ENCODE measurements at places on chromosomes 2 and 18. TPM values are rescaled to one million over a fixed set of nuclear protein-coding genes. Genes with fewer than 3 reads are reported as not detected.

GRCh38 chr2:181683518-181684453, 3.5 kb upstream of the NEUROD1 start:
- no peak overlapping the region for H3K27ac ChIP-seq
- peaks cover 40% of the 10 kb centered on the region for H3K4me1 ChIP-seq
- peaks cover 65% of the 10 kb centered on the region for H3K27me3 ChIP-seq

Gene GPR45
- total RNA-seq, result not detected

DNA sequence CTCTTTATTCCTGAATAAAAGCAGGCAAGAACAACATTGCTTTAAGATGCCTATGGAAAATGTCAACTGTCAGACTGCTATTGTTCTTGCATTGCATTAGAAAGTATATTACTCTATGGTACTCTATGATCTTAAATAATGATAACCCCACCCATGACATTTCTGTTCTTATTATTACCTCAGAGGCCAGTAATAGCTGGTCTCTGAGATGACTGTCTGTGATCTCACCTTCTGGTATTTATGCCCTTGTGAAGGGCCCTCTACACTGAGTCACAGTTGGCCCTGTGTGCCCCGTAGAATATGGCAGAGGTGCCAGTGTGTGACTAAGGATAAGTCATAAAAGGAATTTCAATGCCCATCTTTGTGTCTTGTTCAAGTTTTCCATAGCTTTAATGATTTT, 61.0 kb downstream of the SPP2 start:
- DNase-seq, result no peak
- H3K27ac ChIP-seq, result no peak overlapping the region
- no peaks in the 10 kb centered on the region for H3K4me1 ChIP-seq
- no peak overlapping the region for H3K4me3 ChIP-seq
- no peaks in the 10 kb centered on the region for H3K36me3 ChIP-seq
- no peaks in the 10 kb centered on the region for H3K27me3 ChIP-seq

DNA sequence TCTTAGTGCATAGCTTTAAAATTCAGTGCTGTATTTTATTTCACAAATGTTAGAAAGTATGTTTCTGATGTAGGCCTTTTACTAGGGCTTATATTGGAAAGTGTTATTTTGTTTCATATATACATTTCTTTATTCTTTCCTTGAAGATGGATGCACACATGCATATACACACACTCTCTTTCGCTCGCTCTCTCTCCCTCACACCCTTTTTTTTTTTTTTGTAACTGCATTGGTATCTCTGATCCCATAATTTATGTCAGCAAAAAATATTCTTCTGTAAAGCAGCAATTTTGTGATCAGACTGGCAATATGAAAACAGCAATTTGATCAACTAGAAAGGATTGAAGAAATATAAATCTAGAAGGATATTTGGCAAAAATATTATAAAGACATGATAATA, 2.0 kb downstream of the MBD5 start:
- H3K36me3 ChIP-seq, result no peaks in the 10 kb centered on the region
- DNase-seq, result no peak
- peak overlapping the region; percentile 98 for H3K27ac ChIP-seq

DNA sequence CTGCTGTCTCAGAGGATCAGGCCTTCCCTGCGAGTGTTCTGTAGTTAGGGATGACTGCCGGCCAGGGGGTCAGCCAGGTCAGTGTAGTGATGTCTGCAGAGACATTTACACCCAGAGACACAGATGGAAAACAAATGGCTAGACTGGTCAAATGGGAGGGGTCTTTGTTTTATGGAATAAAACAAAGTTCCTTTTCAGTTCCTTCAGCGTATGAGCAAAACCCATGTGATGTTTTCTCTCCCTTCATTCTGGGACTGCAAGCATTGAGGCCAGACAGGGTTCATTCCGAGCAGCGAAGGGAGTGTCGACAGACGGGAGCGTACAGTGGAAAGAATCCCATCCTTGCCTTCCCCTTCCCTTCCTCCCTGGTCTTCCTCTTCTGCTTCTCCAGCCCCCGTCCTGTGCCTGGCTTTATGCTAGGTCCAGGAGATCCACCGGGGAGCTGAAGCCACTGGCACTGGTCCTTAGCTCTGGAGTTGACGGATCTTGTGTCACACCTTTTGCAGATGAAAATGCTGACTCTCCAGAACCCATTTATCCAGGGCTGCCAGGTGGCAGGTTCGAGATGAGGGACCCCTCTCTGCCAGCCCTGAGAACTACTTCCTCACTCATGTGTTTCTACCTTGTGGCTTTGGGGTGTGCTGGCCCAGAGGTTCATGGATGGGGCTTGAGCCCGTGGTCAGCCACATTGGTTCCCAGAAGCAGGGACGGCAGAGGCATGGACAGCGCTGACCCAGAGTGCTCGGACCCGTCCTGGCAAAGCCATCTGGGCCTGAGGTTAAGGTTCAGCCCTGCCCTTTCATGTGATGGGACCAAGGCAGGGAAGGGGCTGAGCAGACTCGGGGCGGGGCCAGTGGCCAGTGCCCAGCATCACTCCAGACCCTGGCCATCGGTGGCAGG, 24.2 kb downstream of the ITGB1BP1 start:
- peak; percentile 92 for DNase-seq
- no peak overlapping the region for H3K4me3 ChIP-seq
- H3K27me3 ChIP-seq, result no peaks in the 10 kb centered on the region
- peak overlapping the region; percentile 68 for H3K27ac ChIP-seq

Gene ARHGAP28
- 8.9 TPM for total RNA-seq

Gene SERPINB12
- not detected for total RNA-seq

All from sigmoid colon (tissue), 7 donors.